ENCODE measurements at places on chromosomes 16 and 17.

DNA sequence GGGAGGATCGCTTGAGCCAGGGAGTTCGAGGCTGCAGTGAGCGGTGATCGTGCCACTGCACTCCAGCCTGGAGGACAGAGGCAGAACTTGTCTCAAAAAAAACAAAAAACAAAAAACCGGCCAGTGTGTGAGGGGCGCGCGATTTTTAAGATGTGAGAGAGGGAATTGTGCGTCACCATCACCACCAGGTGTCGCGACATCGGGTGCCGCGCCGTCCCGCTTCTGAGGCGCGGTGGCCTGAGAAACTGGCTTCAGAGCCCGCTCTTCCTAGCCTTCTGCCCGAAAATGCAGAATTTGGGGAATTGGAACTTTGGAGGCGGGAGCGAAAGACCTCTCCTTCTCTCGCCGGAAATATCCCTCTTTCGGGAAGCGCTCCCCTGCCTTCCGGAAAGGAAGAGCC lies 524.8 kb downstream of the KCNJ18 start:
- no peak for DNase-seq

- DNase-seq: no peak
Measured at GRCh38 chr17:39235555-39236449, 10.1 kb upstream of the STAC2 start.

- DNase-seq: no peak
Measured at GRCh38 chr17:8939496-8940334, 25.8 kb downstream of the PIK3R5 start.

DNA sequence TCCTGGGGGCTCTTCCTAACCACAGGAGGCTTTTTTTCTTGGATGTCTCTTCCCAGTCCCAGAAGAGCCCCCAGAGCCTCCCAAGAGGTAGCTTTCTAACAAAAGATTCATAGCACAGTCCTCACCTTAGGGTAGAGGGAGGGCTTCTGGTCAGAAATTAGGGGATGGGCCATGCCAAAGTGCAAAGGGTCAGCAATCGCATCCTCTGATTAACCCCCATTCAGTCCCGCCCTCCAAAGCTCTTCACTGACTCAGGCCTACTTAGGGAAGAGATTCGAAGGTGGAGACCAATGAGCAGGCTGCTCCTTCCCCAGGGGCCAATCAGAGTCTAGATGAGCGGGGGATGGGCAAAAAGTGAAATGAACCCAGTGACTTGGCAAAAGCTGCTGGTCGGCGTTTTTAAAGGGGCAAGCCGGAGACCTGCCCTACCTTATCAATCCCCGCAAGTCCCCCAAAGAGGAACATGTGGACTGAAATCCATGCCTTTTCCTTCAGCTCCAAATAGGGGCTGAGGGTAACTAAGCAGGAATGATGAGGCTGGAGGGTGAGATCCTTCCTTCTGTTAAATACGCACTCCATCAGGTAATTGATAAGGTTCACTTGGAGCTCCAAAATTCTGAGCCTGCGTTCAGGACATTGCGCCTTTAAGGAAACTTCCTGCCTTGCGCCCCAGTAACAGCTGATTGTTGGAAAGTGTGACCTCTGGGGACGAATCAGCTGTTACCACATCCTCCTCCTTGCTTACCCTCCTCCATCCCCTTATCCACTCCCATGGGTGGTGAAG lies 6.9 kb upstream of the TLCD2 start:
- DNase-seq: peak; percentile 97

- no peak for DNase-seq
Measured at GRCh38 chr17:35154196-35155165, 6.9 kb downstream of the UNC45B start.

DNA sequence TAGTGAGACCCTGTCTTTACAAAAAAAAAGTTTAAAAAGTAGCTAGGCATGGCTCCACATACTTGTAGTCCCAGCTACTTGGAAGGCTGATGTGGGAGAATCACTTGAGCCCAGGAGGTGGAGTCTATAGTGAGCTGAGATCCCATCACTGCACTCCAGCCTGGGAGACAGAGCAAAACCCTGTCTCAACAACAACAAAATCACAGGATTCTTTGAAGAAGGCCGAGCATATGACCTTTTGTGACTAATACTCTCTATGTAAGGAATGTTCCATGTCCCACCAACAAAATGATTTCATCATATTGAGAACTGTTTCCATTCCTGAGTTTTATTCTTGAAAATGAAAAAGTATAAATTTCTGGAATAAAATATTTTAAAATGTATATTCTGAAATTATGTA lies 58.9 kb upstream of the EFCAB3 start:
- no peak for DNase-seq

DNA sequence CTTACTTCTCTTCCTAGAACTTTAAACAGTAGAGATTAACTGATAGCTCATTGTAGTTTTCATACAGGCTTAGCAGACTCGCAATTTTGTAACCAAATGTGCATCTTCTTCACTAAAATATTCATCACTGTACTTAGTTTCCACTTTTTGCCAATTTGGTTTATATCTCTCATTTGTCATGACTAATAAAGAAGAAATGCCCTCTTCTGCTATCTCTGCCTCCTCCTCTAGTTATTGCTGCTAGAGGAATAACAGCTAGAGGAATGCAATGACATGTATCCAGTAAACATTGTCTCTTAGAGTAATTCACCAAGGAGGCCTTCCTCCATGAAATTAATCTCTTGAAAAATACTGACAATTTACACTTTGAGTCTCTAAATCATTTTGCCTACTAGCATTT lies 115.5 kb upstream of the COX10 start:
- DNase-seq: no peak

GRCh38 chr16:2081201-2082084 lies 33.7 kb downstream of the TSC2 start:
- DNase-seq: no peak

- DNase-seq: no peak
Measured at GRCh38 chr17:6079155-6079888, 9.1 kb downstream of the WSCD1 start.

GRCh38 chr16:75207831-75208230 lies 870 bp upstream of the CTRB2 start:
- DNase-seq: no peak

DNA sequence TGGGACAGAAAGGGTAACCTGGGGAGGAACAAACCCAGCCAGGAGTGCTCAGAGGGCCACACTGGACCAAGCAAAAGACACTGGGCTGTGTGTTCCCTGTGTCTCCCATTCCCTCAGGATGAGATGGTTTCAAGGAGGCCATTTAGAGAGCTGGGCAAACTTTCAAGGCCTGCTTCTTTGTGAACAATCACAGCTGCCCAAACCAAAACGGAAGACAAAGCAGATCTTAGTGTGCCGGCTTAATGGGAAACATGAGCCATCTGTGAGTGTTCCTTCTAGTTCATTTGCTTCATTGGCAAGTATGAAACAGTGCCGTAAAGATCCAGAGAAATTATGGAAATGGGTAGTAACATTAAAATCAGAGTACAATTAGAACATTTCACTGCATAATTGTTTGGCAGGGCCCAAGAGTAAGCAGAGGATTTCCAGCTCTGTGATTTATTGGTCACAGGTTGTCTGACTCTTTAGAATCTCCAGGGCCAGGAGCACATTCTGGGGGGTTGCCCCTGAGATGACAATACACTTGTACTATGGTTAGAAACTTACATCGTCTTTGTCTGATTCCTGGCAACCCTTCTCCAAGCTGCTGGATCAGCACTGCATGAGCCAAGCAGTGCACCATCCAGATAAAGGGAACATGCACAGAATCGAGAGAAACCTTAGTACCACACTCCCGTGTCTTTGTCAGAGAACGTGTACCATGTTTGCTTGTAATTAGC lies 412.1 kb downstream of the RBFOX1 start:
- no peak for DNase-seq

GRCh38 chr16:89829630-89830437 lies 1.6 kb downstream of the SPIRE2 start:
- DNase-seq: no peak

GRCh38 chr16:50917950-50918703 lies 176.2 kb downstream of the CYLD start:
- DNase-seq: no peak

- no peak for DNase-seq
Measured at GRCh38 chr17:17516941-17517720, 20.9 kb upstream of the RASD1 start.

DNA sequence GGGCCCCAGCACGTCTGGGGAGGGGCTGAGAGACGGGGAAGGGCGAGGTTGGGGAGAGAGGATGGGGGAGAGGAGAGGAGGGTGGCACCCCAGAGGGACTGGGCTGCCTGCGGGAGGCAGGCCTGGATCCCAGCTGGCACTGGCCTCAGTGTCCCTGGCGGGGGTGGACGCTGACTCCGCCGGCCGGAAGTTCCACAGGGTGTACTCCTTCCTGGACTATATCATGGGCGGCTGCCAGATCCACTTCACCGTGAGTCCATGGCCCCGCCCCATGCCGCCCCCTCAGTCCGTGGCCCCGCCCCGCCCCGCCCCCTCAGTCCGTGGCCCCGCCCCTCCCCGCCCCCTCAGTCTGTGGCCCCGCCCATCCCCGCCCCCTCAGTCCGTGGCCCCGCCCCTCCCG lies 11.3 kb downstream of the CPNE7 start:
- peak; percentile 74 for DNase-seq

GRCh38 chr16:11946433-11946832 lies 4.6 kb upstream of the NPIPB2 start:
- DNase-seq: no peak
